ENCODE measurements at places on chromosomes 4 and X.

- no peak for DNase-seq
Measured at GRCh38 chr4:109616243-109616642, 56.2 kb downstream of the MCUB start.

- DNase-seq, result no peak
Measured at GRCh38 chr4:39706741-39707511, 9.0 kb downstream of the UBE2K start.

- no peak for DNase-seq
Measured at GRCh38 chrX:142043196-142043595, 139.5 kb downstream of the MAGEC1 start.

DNA sequence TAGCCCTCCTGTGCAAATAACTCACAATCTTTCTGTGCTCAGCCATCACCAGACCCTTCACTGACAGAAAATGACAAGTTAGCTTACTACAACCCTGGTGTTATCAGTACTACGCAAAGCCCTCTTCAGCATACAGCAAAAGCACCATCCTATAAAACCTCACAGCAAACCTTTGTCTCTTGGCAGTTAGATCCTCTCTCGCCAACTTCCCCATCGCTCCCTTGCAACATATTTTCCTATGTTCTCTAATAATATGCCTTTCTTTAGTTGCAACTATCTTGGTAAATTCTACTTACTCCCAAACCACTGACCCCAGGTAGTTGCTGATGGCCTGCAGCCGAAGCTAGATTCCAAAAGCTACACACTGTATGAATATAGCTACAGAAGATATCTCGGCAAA is 856.9 kb upstream of the FRG1 start:
- no peak for DNase-seq

DNA sequence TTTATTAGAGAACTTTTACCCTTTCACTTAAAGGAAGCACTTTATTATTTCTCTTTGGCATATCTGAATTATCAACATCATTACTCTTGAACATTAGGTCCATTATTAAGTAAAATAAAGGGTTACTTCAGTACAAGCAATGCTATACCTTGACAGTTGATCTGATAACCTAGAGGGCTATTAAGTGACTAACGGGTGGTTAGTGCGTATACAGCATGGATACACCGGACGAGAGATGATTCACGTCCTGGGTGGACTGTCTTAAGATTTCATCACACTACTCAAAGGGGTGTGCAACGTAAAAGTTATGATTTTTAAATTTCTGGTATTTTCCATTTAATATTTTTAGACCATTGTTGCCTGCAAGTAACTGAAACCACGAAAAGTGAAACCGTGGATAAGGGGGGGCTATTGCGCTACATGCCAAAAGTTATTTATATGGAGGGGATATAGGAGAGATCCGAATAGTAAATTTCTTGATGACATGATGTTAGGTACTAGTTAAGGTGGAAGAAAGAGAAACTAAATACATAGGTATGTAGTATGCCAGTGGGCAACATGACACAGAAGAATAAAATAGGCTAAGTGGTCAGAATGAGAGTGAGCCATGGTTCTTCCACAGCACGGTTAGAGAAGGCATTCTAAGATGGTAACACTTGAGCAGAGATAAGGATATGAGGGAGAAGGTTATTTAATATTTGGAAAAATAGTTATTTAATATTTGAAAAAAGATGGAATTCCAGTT is 230.8 kb upstream of the ANKRD50 start:
- DNase-seq, result no peak

DNA sequence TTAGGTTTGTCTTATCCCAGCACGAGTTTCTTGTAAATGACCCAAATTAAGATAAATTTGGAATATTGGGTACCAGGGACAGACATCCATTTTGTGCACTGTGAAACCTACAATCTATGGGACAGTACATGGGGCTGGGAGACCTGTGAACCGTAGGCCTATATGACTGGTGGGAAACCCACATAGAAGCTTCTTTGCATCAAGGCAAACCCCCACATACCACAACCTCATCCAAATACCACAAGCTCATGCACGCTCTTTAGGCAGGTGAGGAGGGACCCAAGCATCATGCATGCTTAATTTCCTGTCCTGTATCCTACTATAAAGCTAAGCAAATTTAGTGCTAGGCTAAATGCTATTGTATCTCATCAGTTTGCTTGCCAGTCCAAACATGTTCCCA is 47.8 kb downstream of the NIPAL1 start:
- no peak for DNase-seq

- DNase-seq, result no peak
Measured at GRCh38 chrX:100819534-100819836, 706 bp upstream of the CSTF2 start.

Measured in amygdala (tissue), 56 donors.